Left colon (tissue), 2 donors: ENCODE measurements at places on chromosomes 3 and 15. TPM values are rescaled to one million over a fixed set of nuclear protein-coding genes. Genes with fewer than 3 reads are reported as not detected.

GRCh38 chr3:68953816-68954444 is 21.6 kb upstream of the TAFA4 start:
- DNase-seq, result no peak

Gene MST1R
- total RNA-seq, result 145 TPM

- DNase-seq, result no peak
Observed at GRCh38 chr3:111956995-111957734, 21.7 kb upstream of the ABHD10 start.

- DNase-seq, result no peak
Observed at GRCh38 chr15:71888797-71889196, 78.4 kb downstream of the NR2E3 start.

DNA sequence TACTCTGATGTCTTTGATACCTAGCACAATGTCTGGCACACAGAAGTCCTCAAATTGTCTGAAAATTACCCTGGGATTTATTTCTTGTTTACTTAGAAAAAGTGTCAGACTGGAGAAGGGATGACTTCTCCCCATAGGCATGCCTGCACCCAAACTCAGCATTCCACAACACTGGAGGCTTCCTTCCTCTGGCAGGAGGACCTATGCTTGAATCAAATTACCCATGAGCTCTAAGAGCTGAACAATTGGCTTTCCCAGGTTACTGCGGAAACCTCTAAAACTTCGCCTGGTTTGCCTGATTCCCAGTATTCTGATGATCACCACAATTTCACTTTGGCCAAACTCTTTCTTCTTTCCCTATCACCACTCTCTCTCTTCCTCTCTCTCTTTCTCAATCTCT is 217.4 kb downstream of the DIPK2A start:
- DNase-seq, result no peak
